ENCODE measurements at places on chromosomes 11 and 22.

GRCh38 chr22:31659246-31659645 is 2.8 kb downstream of the PISD start:
- no peak for DNase-seq

DNA sequence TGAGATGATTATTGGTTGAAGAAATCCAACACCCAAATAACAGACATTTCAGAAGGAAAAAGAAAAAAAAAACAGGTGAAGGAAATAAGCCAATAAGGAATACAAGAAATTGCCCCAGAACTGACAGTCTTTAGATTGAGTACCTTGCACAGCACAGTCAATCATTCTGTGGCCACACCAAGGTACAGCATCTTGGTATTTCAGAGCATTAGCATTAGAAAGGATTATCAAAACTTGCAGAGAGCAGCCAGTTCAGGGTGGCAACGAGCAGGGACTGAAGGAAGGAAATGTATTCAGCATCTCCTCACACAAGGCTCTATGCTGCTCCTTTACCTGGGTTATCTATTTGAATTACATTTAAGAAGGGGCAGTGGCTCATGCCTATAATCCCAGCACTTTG is 2.1 kb downstream of the ADA2 start:
- no peak for DNase-seq

DNA sequence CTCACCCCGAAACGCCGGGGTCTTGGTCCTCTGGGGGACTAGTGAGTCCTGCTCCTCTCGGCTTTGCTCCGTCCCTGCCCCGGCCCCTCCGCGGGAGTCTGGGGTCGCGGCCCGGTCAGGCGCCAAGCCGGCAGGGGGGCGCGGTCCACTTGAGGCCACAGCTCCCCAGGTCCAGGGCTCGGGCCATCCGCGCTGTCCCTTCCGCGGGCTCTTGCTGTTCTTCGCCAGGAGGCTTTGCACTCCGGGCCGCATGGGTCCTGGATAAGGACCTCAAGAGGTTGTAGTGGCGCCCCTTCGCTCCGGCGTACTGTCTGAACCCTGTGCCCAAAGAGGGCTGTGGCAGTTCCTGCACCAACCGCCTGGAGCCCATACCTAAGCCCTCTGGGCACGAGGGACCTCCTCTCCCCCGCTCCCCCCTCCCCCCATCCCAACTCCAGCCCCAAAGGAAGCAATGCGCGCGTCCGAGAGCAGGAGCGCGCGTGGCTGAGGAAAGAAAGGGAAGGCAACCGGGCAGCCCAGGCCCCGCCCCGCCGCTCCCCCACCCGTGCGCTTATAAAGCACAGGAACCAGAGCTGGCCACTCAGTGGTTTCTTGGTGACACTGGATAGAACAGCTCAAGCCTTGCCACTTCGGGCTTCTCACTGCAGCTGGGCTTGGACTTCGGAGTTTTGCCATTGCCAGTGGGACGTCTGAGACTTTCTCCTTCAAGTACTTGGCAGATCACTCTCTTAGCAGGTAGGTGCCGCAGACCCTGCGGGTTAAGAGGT is at the start of gene ADM:
TSS of gene ADM (plus strand) at position 579 of the 767 bp plus-strand sequence. CDS start 628 bp downstream, outside the sequence.
- DNase-seq, result peak; percentile 91

DNA sequence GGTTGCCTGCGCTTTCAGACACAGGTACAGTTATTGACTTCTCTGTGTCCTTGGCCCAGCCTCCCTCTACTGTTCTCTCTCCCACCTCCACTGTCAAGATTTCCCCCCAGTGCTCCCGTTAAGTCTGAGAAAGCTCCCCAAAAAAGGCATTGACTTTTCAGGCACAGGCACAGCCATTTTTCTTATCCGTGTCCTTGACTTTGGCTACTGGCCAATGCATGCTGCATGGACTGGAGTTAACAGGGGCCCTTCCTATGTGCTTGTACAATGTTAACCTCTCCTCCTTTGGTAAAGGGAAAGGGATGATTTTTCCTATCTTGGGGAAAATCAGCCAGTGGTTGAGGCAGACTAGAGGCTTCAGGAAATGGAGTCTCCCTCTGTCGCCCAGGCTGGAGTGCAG is 4.3 kb downstream of the APOL5 start:
- DNase-seq, result no peak

- no peak for DNase-seq
Observed at GRCh38 chr11:65356394-65356972, 1.9 kb downstream of the TIGD3 start.

DNA sequence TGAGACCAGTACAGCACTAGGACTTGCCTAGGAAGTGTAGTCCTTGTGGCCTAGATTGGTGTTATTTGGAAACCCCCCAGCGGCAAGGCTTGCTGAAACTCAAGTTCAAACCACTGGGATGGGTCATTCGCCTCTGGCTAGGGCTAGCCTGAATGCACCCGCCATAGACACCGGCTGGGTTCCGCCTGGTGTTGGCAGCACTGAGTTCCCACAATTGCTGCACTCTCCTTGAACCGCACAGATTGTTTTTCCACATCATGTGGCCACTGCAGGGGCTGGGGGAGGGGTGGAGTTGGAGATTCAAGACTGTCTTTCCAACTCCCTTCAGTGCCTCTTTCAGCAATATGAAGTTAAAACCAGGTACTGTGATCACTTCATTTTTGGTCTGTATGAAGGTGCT is 43.1 kb downstream of the CCDC73 start:
- no peak for DNase-seq

DNA sequence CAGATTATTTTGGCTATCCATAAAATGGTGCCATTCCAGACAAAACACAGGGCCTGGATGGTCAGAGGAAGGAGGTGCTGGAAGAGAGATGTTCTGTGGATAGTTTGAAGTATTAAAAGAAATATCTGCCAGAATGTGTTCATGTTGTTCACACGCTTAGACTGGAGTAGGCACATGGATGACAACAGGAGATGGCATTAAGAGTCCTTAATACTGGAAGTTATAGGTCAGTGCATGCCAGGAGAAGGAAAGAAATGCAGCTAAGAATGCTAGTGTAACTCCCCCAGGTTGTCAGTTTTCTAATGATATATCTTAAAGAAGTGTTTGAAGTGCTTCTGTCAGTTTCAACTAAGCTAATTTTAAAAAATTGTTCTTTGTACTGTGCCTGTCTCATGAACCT is 20.2 kb downstream of the KREMEN1 start:
- DNase-seq, result no peak

- DNase-seq, result no peak
Observed at GRCh38 chr22:24725736-24726135, 48.8 kb downstream of the PIWIL3 start.

- DNase-seq, result peak; percentile 82
Observed at GRCh38 chr22:44550711-44551491, 52.9 kb upstream of the RTL6 start.

DNA sequence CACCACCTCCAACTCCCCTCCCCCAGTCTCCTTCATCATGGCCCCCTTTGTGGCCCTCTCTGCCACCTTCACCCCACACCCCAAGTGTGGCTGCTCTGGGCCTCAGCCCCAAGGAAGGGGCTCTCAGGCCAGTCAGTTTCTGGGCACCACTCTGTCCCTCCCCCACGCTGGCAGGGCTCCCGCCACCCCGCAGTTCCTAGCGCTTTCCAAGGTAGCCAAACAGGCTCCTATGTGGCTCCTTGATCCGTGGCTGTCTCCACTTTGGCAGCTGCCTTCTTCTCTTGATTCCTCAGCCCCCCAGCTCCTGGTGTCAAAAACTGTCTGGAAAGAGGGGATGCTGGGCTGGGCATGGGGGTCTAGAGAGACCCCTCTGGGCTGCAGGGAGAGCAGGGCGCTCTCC is 10.4 kb upstream of the CACNA1I start:
- DNase-seq, result no peak

DNA sequence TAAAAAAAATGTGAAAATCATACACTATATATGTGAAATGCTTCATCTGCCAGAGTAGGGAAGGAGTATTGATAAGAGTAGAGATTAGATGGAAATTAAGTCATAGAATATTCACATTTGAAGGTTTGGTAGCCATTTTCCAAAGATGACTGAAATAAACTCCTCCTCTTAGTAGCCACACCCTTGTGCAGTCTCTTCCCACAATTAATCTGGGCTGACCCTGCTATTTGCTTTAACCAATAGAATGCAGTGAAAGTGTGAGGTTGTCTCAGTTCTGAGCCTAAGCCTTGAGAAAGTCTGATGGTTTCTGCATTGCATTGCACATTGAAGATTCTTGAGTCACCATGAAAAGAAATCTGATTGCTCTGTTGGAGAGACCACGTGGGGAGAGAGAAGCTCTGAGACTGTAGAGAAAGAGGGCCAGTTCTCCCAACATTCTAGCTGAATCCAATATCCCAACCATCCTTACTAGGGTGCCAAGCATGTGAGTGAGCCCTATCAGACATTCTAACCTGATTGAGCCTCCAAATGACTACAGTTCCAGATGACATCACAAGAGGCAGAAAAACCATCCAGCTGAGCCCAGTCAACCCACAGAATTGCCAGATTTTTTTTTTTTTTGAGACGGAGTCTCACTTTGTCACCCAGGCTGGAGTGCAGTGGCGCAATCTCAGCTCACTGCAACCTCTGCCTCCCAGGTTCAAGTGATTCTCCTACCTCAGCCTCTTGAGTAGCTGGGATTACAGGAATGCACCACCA is 29.4 kb upstream of the CAPRIN1 start:
- no peak for DNase-seq

GRCh38 chr22:36330127-36330526 is 57.6 kb downstream of the MYH9 start:
- no peak for DNase-seq

DNA sequence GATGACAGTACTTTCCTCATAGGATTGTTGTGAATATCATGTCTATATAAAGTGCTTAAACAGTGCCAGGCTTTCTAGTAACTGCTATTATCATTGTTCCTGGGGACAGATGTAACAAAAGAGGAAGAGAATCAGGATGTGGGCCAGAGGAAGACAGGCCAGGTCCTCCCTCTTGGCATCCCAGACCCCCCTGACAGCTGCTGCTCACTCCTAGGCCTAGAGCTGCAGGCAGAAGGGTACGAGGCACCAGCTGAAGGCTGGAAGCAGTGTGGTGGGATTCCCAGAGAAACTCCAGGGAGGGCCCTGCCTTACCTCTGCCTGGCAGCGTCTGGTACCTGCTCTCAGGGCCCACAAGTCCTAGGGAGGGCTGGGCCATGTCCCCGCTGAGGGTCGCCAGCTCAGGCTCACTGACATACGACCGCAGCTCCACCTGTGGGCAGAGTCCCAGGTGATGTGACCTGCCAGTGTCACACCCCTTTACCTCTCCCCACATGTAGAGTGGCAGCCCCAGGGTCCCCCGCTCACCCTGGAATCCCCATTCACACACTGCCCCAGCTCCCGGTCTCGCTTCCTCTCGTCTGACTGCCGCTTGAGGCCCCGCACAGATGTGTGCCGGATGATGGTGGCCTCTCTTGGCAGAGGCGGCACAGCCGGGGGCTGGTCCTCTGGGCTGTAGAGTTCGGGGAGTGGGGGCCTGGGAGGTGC is 52.2 kb downstream of the C11orf58 start:
- DNase-seq, result no peak

GRCh38 chr11:32893093-32893342 is 407 bp downstream of the QSER1 start:
- DNase-seq, result peak; percentile 14

DNA sequence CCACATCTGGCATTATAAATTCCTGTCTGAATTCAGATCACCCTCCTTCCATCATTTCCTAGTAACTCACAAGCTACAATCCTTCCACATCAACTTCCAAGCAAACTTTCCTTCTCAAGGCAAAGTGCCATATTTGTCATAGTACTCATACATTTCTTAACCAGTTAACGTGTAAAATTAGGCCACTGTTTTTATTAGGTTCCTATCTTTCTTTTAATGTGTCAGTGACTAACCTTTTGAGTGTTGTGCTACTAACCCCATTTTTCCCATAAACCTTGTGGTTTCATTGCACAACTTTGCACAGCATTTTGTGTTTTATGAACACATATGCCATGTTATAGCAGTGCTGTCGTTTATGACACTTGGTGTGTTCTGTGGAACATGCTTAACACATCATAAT is 90.1 kb downstream of the KIF18A start:
- no peak for DNase-seq

DNA sequence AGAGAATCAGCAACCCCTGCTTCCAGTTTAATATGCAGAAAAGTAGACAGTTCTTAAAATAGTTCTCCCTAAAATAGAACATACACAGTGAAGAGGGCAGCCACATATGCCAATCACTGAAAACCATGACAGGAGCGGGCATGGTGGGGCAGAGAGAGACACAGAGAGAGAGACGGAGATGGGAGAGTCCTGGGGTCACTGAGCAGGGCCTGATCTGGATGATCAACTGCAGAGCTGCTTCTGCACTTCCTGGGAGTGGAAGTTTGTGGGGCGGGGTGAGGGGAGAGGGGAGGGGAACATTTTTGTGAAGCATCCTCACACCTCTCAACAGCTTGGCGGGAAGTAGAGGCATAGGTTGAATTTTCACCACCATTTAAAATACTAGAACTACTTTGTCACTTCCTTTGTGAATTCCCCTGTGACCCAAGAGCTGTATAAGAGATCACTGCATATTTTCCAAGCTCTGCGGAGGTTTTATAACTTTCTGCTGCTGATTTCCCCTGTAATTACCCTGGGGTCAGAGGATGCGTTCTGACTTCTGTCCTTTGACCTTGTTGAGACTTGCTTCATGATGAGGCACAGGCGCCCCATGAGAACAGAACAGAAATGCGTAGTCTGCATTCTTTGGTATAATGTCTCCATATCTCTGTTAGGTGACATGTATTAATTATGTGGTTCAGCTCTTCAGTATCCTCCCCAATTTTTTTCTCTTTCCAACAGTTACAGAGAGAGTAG is 419.4 kb downstream of the BRD1 start:
- DNase-seq, result no peak

DNA sequence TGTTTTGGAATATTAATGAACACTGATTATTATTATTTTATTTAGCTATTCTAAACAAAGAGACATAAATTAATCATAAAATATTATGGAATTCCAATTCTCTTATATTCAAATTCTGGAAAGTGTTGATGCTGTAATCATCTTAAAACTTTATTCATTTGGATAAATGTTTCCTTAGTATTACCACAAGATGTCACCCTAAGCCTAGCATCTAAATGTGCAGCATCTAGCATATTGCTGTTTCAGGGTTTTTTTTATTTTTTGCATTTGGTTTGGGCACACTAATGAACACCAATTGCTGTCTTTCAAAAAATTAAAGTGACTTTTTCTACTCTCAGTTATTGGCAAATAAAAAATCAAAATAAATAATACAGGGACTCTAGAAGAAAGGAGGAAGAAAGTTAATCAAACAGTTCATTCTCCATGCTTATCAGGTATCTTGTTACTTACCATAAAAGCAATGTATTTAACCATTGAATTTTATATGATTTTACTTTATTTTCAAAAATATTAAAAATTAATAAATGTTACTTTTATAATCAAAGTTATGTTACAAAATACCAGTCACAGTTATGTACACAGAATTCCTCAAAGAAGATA is 31.8 kb downstream of the DLG2 start:
- DNase-seq, result peak; percentile 9

GRCh38 chr11:442611-443081 is 835 bp upstream of the ANO9 start:
- DNase-seq, result no peak

- DNase-seq, result no peak
Observed at GRCh38 chr11:85627332-85627997, at the start of gene DLG2. TSS of gene DLG2 (minus strand) at chr11:85627344.

DNA sequence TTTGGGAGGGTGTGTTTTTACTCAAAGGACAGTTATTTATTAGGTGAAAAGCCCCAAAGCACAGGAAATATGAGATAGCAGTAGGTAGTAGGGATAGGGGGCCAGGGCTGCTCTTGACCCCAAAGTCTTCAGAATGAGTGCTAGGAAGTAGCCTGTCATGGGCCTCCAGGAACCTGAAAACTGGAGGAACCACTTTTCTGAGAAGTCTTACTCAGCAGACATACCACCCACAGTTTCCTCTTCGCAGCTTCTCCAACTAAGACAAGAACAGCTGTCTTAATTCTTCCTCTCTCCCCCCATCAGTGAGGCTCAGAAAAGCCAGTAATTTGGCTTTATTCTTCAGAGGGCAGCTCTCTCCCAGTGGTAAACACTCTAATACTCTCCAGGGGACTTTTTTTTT is 84.0 kb upstream of the CTSC start:
- no peak for DNase-seq

Data from NCI-H226 (cell line).